CD4-positive, alpha-beta T cell treated with Interferon alpha-2 for 1 hour (primary cell): ENCODE measurements at places on chromosomes 16 and 17.
A peak's percentile ranks its signal among the peaks of the same experiment; 100 is the strongest.

GRCh38 chr17:17558431-17558830 lies 33.1 kb downstream of the PEMT start:
- no peak for DNase-seq

DNA sequence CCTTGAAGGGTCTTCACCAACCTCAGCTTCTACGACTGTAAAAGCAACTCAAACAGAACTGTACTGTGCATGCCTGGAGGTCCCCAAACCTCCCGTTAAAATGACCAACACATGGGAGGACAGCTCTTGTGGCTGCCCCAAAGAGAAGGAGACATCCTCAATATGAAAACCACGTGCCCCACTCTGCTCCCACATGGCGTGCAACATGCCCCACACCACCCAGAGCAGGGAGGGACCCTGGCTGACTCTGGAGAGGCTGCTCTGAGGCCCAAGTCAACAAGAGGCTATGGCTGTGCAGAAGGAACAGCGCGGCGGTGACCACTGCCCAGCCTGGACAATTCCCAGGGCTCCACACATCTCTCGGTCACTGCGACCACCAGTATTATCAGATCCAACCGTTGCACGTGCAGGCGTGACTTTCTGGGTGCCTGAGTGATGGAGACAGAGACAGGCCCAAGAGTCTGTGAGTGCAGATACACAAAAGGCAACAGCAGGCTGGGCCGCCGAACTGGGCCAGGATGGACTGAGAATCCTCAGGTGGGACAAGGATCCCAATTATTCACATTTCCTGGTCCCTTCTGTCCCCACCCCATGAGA lies 1.4 kb downstream of the PLD6 start:
- DNase-seq: no peak

DNA sequence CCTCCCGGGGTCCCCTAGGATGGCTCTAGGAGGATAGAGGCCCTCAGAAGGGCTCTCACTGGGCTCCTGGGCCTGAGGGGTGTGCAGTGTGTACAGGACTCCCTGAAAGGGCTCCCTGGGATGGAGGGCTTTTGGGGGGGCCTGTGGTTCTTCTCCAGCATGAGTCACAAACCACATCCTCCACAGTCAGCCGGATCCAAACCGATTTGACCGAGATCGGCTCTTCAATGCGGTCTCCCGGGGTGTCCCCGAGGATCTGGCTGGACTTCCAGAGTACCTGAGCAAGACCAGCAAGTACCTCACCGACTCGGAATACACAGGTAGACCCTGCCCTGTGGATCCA lies 4.5 kb downstream of the TRPV2 start:
- peak; percentile 45 for DNase-seq

DNA sequence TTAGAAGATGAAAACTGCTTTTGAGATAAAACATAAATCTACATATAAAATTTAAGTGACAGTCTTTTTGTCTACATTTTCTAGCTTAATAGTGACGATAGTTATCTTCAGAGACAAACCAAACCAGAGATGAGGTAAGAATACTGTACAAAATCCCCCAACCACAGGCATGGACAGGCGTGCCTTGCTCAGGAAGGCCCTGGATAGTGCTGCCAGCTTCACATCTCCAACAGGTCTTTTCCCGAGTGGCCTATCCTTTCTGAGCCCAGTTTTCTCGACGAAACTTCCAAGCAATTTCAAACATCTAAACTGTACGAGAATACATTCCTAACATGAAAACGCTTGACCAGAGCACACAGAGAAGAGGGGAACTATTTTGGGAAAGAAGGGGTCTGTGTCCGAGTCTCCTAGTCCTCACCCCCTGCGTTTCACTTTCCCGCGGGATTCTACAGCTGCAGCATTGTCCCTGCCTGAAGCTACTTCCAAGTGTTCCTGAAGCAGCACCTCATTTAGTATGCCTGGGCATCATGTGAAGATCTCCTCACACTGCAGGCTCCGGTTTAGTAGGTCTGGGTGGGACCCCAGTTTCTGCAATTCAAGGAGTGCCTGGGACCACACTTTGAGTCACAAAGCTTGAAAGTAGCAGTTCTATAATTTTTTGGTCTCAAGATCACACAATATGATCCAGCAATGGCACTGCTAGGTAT lies 37.8 kb downstream of the GNA13 start:
- DNase-seq: no peak

GRCh38 chr16:47574091-47575054 lies 113.2 kb downstream of the PHKB start:
- no peak for DNase-seq

DNA sequence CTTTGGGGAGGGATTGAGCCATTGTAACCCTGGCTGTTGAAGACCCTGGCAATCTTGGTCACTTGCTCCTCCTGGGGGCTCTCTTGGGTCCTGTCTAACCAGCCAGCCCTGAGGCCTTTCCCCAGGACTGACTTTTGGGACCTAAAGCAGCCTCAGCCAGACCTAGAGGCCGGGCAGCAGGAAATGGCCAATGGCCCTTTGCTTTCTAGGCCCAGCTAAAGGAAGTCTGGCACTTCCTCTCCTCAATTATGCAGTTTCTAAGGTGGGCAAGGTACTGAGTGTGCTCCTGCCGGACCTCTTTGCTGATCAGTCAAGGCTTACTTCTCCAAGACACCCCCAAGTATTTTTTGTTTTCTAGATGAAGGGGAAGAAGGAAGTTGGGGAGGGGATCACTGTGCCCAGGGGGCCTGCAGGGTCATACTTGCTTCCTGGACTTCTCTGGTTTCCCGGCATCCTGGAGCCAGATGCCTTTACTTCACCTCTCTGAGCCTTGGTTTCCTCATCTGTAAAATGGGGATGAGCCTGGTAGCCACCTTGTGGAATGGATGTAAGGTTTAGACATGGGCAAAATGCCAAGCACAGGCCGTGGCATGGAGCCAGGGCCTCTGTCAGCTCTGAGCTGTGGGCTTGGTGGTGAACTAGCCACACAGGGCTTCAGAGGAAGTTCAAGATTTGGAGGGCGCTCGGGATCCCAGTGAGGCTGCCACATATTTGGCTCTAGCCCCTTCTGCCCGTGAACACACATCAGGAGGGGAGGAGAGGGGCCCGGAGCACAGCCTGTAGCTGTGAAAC lies 8.6 kb downstream of the CX3CL1 start:
- no peak for DNase-seq

DNA sequence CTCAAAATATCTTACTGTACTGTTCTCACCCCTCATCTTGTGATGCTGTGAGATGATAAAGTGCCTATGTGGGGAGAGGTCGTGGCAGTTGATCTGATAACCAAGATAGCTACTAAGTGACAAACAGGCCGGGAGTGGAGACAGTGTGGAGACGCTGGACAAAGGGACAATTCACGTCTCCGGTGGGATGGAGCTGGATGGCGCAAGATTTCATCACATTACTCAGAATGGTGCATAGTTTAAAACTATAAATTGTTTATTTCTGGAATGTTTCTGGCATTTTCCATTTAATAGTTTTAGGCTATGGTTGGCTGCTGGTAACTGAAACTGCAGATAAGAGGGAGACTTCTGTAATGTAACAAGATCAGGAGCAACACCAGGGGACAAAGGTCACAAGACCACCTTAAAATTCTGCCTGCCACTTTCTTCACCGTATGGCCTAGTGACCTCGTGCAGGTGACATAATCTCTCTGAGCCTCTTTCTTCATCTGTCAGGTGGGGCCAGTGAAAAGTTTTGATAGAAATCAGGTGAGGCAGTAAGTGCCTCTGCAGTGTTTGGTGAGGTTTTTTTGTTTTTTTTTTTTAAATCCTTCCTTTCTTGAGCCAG lies 54.4 kb upstream of the LGALS9 start:
- no peak for DNase-seq

DNA sequence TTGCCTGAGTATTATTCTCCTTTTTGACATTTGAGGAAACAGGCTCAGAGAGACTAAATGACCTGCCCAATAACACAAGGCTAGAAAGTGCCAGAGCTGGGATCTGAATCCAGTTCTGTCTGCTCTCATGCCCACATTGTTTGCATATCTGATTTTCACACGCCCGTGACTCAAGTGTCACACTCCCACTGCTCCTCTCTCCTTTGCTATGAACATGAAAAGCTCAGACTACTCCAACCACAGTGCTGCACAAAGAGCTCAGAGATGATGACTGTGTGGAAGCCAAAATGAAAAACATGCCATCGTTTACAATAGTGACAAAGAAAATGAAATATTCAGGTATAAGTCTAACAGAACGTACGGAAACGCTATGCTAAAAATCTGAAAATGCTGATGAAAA lies 107.9 kb downstream of the SMG6 start:
- no peak for DNase-seq

GRCh38 chr17:27751622-27752490 lies 48.5 kb downstream of the NOS2 start:
- no peak for DNase-seq

DNA sequence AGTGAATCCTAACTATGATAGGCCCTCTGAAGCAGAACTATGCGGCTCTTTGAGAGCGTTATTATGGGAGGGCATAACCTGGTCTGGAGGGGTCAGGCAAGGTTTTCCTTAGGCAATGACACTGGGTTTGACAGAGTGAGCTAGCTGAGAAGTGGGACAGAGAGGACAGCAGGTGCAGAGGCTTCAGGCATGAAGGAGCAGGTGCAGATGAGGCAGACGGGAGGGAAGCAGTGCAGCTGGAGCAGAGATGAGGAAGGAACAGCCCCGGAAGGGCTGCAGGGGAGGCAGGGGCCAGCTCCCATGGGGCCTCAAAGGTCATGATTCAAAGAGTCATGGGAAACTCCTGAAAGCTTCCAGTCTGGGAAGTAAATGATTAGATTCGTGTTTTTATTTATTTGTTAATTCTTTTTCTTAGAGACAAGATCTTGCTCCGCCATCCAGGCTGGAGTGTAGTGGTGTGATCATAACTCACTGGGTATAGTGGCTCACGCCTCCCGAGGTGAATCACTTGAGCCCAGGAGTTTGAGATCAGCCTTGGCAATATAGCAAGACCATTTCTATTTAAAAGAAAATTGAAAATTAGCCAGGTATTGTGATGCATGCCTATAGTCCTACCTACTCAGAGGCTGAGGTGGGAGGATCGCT lies 5.4 kb downstream of the MARCHF10 start:
- DNase-seq: no peak

GRCh38 chr17:27442702-27443101 lies 13.5 kb upstream of the KSR1 start:
- no peak for DNase-seq

GRCh38 chr17:17993366-17993765 lies 20.7 kb downstream of the DRC3 start:
- no peak for DNase-seq

DNA sequence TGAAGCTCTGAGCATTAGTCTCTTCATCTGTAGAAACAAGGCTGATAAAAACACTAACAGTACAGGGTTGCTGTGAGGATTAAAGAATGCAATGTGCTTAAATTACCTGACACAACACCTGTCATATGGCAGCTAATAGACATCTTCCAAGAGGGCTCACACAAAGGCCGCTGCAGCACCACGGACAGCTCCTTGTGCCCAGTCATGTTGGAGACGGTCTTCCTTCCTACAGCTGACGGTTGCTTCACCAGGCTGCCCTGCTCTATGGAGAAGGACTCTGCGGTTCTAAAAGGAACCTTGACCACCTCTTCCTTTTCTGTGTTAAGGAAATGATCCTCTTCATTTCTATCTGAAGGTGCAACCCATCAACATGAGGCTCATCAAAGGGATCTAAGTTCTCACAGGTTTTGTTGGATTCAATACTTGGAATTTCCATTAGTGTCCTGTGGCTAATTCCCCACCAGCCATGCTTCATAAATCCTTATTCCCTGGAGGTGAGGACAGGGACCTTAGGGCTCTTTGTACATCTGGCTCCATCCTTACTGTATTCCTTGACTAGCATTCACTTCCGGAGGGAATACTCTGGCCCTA lies 138.9 kb upstream of the CES5A start:
- DNase-seq: peak; percentile 23

- DNase-seq: no peak
Observed at GRCh38 chr16:67114793-67115192, 5.1 kb downstream of the PHAF1 start.

DNA sequence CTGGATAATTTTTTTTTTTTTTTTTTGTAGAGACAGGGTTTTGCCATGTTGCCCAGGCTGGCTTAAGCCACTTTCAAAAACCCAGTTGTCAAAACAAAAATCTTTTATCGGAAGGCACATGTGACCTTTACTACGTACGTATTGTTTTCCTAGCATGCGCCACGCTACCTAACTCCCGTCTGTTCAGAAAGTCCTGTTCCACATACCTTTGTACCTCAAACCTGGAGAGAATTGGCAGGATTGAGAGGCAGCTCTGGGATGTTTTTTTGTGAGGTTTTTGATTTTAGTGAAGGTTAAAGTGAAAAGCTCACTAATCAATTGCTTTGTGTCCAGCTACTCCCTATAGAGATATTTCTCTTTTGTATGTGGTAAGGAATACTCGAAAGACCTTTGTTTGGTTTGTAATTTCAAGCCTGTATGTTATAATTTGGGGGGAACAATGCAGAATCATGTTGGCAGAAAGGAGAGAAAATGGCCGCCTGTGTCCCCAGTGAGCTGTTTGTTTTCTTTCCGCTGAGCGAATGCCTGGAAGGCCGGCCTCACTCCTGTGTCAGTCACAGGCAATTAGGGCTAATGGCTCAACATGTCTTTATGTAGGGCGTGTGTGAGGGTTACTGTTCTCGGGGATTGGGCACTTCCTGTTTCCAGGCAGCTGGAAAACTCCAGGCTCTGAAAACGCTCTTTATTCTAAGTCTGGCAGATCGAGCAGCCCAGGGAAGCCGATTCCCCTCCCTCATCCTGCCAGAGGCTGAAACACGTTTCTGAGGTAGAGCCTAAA lies 60.8 kb upstream of the CLEC18A start:
- DNase-seq: no peak

DNA sequence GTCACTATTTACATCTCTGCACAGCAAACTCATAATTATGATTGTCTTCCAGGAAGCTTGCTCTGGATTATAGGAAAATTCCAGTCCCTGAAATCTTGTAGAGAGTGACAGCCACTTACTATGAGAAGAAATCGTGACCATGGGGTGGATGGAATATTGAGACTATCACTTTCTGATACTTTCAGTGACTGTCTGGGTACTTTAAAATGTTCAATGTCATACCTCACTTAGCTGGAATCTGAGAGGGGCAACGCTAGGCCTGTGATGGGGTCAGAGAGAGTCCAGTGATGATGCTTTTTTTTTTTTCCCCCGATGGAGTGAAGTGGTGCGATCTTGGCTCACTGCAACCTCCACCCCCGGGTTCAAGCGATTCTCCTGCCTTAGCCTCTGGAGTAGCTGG lies 32.2 kb upstream of the RGS9 start:
- no peak for DNase-seq

- no peak for DNase-seq
Observed at GRCh38 chr16:13021996-13022395, 120.6 kb downstream of the SHISA9 start.
